ENCODE measurements at places on chromosomes 2 and 18.

- DNase-seq: no peak
Measured at GRCh38 chr2:126643972-126644371, 12.0 kb upstream of the GYPC start.

GRCh38 chr2:69095305-69095704, 82.3 kb downstream of the ANTXR1 start:
- no peak for DNase-seq

- DNase-seq: no peak
Measured at GRCh38 chr2:65922794-65923193, 490.4 kb upstream of the SPRED2 start.

- no peak for DNase-seq
Measured at GRCh38 chr2:169526451-169526850, 16.9 kb downstream of the KLHL41 start.

DNA sequence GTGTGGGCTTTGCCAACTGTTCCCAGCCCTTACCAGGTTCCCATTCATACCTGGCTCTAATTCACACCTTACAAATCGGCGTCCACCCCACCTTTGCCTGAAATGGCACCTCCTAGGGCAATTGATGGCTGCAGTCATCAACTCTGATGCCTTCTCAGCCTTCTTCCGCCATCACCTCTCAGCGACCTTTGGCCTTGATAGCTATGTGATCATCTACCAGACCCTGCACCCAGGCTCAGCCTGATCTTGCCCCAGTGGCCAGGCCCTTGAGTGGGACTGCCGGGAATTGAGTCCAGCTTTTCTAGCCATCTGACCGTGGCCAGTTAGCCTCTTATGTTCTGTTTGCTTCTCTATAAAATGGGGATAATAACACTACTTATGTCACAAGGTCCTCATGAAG, 32.5 kb downstream of the PSD4 start:
- DNase-seq: no peak

GRCh38 chr2:38095996-38096861, 20.3 kb upstream of the CYP1B1 start:
- no peak for DNase-seq

DNA sequence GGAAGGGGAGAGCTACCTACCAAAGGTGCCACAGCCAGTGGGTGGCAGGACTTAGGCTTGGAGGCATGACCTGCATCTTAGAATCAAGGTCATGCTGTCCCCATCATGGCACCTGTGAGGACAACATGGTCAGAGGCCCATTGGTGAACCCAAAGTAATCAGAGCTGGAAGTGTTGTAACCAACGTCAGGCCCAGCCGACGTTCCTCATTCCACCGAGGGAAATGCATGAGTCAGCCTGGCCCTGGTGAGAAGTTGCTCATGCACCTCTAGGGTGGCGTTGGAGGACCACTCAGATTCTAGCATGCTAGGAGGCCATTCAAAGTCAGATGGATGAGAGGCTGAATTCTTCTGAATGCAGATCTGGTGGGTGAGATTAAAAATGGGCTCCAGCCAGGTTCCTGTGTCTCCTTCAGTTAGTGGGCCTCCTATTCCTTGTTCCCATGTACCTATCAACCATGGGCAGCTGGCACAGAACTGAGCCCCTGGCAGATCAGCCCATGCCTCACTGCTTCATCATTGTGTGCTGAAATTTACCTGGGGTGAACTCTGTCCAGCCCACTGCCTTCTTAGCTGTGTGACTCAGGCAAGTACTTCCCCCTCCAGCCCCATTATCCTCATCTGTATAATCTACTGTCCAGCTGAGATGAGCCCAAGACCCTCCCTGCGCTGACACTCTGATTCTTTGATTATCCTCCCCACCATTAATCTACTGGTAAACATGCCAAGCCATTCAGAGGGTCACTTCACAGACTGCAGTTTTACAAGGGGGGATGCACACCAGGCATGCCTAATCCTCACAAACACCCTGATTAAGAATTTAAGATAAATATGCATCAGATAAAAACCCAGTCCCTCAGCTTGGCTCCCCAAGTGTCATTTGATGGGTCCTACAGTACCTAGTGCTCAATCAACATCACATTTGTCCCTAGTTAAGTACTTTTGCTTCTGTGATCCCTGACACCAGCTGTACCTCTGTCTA, 14.0 kb downstream of the SLC14A2 start:
- peak; percentile 69 for DNase-seq

- DNase-seq: no peak
Measured at GRCh38 chr2:110829413-110830146, 97.2 kb downstream of the ACOXL start.

Data from ascending aorta (tissue), 2 donors.